ENCODE measurements at places on chromosomes 7 and 10. TPM values are rescaled to one million over a fixed set of nuclear protein-coding genes. Genes with fewer than 3 reads are reported as not detected.

The TAS2R5 gene
- polyA plus RNA-seq, result not detected

The AP5Z1 gene
- 36.7 TPM for polyA plus RNA-seq

The ZNF3 gene
- 5.2 TPM for polyA plus RNA-seq

The ACTR3C gene
- polyA plus RNA-seq, result 8.8 TPM

GRCh38 chr10:130018265-130018664 lies 54.2 kb upstream of the EBF3 start:
- DNase-seq, result no peak

- no peak for DNase-seq
Measured at GRCh38 chr7:117077658-117078057, 124.4 kb downstream of the ST7 start.

DNA sequence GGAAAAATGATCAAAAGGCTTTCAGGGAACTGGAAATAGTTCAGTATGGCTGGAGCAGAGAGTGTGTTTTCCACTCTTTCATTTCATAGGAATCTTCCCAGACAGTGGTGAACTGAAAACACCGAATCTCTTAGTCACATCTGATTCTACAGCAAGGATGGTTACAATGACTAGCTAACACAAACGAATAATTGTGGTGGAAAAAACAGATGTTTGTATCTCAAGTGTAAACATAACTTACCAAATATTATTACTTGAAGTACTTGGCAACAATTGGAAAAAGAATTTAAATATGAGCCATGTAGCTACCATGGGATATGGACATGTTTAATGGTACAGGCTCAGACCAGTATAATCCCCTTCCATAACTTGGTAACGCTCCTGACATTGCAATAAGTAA lies 21.1 kb upstream of the BPGM start:
- DNase-seq, result no peak

DNA sequence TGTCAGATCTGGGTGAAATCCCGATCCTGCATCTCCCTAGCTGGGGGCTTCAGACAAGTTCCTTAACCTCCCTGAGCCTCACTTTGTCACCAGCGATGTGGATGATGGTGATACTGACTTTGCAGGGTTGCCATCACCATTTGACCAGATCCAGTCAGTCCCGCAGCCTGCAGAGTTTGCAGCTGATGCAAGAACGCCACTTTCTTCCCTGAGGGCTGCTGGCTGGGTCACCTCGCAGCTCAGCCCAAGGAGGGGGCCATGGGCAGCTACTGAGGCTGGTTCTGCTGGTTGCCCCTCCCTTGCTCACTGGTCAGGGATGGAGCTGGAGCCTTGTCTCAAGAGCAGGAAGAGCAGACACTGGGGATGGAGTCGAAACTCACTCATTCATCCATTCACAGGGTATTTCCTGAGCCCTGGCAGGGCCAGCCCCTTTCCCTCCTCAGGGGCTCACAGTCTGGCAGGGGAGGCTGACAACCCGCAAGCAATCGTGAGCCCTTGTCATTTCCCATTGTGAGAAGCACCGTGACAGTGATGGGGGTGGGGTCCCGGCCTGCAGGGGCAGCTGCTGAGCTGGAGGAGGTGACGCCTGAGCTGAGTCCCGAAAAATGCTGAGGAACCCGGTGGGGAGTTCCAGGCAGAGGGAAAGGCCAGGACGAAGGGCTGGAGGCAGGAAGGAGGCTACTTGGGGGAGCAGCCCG lies 111.1 kb upstream of the TCF7L2 start:
- no peak for DNase-seq

DNA sequence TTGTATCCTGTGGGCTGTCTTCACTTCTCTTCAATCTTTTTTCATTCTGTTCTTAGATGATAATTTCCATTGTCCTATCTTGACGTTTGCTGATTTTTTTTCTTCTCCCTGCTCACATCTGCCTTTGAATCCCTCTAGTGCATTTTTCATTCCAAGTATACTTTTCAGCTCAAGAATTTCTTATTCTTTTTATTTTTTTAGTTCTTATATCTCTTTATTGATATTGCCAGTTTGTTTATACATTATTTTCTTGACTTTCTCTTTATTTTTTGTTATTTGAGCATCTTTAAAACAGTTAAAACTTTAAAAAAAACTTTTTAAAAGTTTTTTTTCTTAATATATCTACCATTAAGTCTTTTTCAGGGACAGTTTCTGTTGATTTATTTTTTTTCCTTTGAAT lies 100.9 kb downstream of the EXOC4 start:
- no peak for DNase-seq

- no peak for DNase-seq
Measured at GRCh38 chr7:134365341-134366054, 48.8 kb upstream of the SLC35B4 start.

DNA sequence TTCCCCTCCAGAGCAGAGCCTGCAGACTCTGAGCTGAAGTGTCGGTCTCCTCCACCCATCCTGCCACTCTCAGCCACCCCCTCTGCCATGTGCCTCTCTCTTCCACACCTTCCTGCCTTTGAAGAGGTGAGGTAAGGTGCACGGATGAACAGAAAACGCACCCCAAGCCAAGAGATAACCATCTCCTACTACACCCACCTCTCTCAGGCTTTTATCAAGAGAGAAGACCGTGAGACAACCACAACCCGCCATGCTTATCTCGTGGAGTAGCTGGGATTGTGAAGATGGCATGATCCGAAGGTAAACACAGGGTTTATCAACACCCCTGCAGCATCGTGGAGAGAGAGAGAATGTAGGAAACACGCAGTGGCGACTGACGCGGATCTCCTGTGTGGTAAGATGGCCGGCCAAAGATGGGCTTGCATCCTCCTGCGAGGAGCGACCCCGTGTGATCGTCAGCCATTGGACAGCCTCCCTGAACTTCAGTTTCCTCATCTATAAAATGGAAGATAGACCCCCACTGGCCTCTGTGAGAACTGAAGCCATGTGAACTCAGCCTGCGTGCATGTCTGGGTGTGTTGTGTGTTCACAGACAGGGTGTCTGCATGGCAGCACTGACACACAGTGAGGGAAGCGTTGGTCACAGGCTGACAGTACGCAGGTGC lies 219.0 kb downstream of the DIP2C start:
- no peak for DNase-seq

DNA sequence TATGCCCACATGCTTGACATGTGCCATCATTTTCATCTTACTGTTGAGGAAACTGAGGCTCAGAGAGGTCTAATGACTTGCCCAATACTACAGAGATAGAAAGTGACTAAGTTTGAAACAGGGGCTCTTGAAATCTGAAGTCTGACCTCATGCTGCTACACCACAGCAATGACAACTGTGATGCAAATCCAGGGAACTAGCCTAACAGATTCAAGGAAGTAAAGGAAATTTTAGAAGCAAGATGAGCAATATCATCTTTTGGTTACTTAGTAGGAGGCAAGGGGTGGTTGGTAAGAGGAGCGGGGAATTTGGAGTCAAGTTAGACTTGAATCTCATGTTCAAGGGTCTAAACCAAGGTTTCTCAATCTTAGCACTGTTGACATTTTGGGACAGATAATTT lies 26.3 kb upstream of the OSBPL3 start:
- no peak for DNase-seq

DNA sequence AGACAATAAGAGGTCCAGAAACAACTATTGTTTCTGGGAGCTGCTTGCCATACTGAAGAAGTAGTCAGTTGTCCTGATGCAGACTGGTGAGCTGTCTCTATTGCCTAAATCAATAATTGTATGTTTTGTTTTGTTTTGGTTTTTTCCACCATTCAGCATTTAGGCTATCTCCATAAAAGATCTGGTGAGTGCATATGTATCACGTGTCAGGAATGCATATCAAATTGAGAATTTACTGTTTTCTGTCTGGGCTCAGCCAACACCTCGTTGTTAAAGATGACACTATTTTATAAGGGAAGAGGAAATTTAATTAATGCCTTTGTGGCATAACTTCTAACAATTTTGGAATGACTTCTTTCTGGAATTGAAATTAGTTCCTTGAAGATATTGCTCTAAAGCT lies 66.2 kb downstream of the SORCS1 start:
- no peak for DNase-seq

DNA sequence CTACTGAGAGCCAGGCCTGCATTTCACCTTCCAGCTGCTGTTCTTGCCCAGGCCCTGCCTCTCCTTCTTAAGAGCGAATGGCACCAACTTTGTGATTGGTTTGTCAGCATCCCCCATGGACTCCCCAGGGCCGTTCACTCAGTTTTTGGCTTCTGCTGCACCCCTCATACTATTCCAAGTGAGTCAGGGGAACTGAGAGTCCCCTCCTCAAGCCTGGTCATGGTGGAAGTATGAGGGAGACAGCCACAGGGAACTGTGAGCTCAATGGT lies 62.4 kb upstream of the ANTXRL start:
- no peak for DNase-seq

- peak; percentile 69 for DNase-seq
Measured at GRCh38 chr10:6473901-6474370, 106.1 kb downstream of the PRKCQ start.

GRCh38 chr7:98334081-98334480 lies 52.6 kb downstream of the BRI3 start:
- no peak for DNase-seq

DNA sequence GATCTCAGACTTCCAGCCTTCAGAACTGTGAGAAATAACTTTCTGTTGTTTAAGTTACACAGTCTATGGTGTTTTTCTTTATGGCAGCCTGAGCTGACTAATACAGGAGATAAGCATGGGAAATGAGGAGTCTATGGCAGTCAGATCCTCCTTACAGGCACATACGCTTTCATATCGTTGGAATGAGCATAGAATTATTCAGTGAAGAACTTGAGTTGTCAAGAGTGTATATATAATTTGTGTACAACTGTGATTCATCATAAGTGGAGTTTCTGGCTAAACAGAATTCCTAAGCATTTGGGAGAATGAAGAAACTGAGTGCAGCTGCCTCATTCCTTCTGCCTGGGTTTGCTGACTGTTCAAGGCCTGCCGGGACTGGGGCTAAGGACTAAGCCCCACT lies 516.7 kb downstream of the ADRA2A start:
- DNase-seq, result no peak

GRCh38 chr7:105585850-105586500 lies 4.7 kb upstream of the EFCAB10 start:
- no peak for DNase-seq

DNA sequence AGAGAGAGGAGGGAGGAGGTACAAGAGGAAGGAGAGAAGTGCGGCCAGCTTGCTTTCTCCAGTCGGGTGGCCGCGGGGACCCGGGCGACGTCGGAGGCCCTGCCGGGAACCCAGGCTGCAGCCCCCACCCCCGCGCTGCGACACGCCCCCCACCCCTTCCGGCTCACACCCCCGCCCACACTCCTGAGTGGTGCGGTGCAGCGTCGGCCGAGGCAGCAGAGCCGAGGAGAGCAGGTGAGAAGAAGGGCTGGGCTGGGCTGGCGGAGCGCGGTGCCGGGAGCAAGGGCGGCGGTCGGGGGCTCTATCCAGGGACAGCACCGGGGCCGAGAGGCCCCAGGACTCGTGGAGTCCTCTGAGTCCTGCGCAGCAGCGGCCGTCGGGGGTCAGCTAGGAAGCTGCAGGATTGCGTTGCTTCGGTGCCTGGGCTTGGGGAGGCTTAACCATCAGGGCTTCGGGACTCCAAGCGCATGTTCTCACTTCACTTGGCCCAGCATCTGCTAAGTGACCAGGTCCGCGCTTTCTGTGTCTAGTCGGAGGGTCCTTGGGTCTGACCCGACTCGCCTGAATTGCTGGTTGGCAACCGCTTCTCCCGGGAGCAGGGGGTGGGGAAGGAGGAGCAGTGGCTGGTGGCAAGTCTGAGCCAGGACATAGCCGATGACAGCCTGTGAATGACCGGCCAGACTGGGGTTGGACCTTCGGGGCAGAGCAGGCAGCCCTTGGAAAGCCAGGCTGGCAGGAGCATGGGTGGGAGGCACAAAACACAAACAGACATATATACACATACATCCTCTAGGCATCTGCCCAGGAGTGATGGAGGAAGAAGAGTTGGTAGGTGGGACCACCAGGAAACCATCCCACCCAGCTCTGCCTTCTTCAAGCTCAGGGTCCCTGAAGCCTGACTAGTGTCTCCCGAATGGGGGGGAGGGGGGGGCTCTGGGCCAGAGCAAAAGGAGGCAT lies 683 bp downstream of the CHAT start:
- no peak for DNase-seq

GRCh38 chr10:96596422-96597407 lies 9.9 kb upstream of the TM9SF3 start:
- no peak for DNase-seq

DNA sequence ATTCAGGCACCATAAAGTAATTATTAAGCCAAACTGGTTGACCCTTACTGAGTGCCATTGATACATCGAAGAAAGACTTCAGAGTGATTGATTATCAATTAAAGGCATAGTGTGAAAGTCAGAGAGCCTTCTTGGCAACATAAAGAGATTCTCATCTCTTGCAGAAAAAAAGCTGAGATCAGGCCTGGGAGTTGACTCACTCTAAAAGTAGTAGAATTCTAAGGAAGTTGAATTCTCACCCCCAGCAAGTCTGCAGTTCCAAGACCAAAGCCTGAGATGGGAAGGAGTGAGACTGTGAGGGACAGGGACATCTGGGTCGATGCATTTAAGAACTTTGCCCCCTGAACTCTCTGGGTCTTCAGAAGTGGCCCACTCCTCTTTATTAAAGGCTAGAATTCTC lies 21.6 kb upstream of the ERCC6 start:
- no peak for DNase-seq

DNA sequence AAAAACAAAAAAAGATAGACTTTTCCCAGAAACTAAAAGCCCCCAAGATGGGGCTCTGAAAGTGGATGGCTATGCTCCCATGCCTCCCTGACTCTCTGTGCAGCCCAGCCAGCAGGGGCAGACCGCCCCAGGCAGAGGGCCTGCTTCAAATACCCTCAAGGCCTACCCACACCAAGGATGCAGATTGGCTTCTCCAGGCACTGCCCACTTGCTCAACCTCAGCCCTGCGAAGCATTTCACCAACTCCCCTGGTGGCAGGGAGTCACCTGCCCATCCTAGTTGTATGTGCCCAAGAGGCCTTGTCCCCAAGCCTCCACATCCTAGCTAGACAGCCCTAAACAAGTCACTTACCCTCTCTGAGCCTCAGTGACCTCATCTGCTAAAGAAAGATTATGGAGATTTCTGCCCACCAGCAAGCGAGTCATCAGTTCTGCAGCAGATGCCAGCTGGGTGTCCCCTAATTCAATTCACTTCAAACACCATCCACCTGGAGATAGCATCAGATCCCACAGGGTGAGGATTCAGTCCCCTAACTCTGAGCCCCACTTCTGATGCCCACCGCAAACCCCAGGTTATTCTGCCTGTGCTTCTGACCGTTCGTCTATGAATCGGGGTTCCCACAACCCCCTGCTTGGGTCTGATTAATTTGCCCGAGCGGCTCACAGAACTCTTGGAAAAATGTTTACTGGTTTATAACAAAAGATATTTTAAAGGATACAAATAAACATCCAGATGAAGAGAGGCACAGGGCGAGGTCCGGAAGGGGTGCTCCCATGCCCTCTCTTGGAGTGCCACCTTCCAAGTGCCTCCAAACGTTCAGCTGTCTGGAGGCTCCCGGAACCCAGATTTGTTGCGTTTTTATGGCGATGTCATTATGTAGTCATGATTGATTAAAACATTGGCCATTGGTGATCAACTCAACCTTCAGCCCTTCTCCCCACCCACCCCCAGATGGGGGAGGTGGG lies 18.6 kb upstream of the ZMIZ1 start:
- DNase-seq, result no peak

DNA sequence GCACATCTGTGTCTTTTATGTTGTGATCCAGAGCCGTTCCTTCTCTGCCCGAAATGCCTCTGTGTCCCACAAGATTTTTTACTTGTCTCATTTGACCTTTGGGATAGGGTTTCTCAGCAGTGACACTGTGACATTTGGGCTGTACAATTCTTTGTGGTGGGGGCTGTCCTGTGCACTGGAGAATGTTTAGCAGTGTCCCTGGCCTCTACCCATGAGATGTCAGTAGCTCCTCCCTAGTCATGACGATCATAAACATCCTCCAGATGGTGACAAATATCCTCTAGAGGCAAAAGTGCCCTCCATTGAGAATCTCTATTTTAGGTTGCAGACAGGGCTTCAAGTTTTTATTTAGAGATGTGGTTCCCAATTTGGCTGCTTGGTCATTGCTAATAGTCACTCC lies 91.3 kb downstream of the PPP1R17 start:
- DNase-seq, result no peak
